SHP77 (cell line): ENCODE measurements at places on chromosomes 1 and 21.
A peak's percentile ranks its signal among the peaks of the same experiment; 100 is the strongest.

DNA sequence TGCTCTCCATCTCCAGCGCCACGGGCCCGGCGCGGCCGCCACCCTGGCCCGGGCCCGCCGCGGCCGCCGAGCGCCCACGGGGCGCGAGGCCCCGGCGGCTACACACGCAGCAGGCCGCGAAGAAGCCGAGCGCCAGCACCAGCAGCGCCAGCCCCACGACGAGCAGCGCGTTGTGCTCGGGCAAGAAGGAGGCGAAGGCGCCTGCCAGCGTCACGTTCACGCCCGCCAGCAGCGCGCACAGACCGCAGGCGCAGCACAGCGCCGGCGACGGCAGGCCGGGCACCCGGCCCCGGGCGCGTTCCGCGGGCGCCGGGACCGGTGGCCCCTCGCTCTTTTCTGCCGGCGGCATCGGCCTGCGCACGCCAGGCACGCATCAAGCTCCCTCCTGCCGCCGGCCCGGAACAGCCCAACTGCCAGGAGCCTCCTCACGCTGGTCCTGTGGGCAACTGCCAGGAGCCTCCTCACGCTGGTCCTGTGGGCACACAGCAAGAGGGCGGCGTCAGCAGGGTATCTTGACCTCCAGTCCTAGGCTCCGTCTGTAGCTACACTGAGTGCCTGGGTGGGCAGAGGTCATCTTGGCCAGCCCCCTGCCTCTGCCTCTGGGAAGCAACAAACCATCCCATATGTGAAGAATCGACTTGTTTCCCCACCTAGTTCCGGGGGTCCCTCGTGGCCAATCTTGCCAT is 18.1 kb downstream of the KNCN start:
- DNase-seq: no peak

DNA sequence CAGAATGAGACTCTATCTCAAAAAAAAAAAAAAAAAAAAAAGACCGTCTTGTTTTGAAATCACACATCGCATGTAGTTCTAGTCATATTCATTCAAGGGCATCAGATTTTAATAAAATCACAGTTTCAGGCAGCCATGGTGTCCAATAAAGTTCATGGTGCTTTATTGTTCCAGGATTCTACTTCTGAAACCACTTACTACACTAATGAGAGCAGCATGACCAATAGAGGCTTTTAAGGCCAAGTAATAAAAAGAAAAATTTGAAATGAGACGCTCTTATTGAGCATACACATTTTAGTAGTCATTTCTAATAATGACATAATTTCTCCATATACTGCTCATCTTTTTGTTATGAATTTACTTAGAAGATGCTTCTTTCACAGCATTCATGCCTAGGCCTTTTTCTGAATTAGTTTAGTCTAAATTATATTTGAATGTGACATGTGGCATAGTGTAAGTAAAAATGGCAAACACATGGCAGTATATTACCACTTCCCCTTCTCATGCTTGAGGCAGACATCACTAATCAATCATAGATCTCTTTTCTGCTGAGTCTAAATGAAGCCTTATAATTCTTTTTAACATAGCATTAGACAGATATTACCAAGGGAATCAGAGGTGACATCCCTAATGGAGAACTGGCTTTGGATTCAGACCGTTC is 18.5 kb downstream of the NTMT2 start:
- DNase-seq: no peak

- DNase-seq: no peak
These were observed 130.5 kb downstream of the DISC1 start for GRCh38 chr1:231757101-231757404.

DNA sequence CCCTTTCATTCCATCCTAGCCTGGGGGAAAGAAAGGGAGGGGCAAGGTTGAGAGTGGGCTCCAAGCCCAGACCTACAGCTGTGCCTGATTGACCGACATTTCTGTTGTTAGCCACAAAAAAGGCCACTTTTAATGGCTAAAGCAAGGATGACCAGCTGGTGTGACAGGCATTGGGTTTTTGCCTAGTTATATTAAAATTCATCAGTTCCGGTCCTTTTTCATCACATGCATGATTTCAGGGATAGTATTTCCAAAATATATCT is 192.3 kb downstream of the ZNF326 start:
- DNase-seq: no peak

DNA sequence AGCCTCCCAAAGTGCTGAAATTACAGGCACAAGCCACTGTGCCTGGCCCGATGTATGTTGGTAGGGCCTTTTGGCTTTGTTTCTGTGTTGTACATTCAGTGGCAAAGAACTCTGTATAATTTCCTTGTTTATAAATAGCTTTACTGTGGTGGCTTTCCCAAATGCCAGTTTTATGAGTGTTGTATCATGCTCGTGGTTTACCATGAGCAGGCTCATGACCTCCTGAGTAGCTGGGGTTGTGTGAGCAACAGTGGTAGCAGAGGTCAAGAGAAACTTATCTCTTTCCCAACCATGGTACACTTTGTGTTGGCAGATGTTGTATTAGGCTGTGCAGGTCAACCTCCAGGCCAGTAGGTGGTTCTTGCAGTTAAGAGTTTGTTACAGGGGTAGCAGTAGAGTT is 420.4 kb upstream of the BEND5 start:
- no peak for DNase-seq

DNA sequence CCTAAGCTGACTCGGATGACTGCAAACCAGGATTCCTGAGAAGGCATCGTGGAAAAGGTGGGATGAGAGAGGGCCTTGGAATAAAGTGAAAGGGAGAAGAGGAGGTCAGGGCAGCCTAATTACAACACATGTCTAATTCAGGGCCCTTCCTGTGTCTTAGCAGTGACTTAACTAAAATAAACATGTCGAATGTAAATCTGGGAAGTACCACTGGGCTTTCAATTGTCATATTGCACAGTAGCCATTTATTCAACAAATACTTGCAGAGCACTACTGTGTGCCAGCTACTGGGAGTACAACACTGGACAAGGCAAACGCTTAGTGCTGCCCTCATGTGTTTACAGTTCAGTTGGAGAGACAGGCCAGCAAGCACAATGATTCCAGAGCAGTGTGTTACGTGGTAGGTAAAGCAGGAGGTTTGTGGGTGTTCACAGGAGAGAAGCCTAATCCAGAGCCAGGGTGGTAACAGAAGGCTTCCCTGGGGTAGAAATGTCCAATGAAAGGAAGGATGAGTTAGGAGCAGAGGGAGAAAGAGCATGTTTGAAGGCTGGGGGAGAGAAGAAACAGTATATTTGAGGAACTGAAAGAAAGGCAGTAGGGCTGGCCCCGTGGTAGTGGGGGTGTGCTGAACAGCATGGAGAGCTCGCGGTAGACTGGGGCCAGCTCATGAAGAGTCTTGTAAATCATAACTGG is 38.0 kb upstream of the RASAL2 start:
- DNase-seq: no peak

DNA sequence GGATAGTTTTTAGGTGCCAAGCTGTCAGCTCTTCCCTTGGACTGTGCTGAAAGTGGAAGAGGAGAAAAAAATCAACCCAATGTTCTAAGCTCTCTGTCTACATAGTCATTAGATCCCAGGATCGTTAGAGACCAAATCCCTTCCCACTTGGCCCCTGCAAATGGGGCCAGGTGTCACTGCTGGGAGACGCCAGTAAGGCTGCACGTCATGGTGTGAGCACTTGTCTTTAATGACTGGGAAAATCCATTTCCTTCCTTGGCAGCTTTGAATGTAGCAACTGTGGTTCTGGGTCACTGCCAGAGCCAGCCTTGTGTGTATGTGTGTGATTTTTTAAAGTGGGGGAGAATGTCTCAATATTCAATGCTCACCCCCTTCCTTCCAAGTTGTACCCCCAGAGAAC is 59.9 kb downstream of the MAN1C1 start:
- peak; percentile 78 for DNase-seq

DNA sequence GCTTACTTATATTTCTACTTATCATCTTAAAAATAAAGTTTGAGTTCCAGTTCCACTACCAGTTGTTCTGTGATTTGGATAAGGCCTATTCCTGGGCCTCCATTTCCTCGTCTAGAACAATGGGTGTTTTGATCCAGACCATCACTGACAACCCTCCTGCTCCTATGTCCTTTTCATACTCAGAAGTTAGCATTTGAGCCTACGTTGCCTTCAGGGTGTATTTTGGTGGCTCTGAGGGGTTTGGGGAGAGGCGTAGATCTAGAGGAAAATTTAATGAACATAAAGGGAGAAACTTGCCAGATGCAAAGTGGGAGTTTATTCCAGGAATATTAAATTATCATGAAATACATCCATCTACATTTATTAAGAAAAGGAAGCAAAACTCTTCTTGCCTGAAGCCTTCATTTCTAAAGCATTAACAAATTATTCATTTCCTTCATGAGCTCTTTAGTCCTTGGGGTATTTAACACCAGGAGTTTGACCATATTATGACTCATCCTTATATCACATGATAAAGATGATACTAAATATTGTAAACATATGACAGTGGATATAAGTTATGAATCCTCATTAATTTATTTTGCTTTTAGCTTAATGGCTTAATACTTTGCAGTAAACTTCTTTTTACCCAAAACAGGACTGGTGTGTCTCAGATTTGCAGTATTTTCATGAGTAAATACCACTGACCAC is 47.2 kb upstream of the SYT14 start:
- DNase-seq: no peak

GRCh38 chr21:24955275-24955961 is 651.9 kb downstream of the MRPL39 start:
- DNase-seq: no peak

GRCh38 chr1:173009597-173009996 is 41.1 kb downstream of the TNFSF18 start:
- DNase-seq: no peak

- DNase-seq: peak; percentile 61
These were observed 76.6 kb downstream of the ABCA4 start for GRCh38 chr1:94044290-94044790.
